ENCODE measurements at places on chromosomes 2 and 18. TPM values are rescaled to one million over a fixed set of nuclear protein-coding genes. Genes with fewer than 3 reads are reported as not detected.

The SIGLEC15 gene
- not detected for total RNA-seq

The C2orf80 gene
- total RNA-seq, result not detected

- no peak for DNase-seq
These were observed 121.1 kb upstream of the KLHL14 start for GRCh38 chr18:32893915-32894314.

DNA sequence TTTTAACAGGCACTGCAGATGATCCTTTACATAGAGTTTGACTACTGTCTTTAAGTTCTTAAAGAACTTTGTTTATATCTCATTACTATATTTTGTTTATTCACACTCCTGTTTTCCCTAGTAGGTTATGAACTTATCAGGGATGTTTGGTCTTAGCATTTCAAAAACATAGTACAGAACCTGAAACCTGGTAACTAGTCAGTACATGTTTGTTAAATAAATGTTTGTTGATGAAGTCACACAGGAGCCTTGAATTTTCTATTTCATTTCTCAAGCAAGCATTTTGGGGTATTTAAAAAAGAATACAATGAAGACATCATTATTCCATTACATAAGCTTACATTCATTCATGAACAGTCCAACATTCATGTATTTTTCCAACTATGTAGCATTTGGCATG is 280.3 kb upstream of the ZSWIM2 start:
- no peak for DNase-seq

- DNase-seq, result no peak
These were observed 274.0 kb upstream of the SPRED2 start for GRCh38 chr2:65706411-65706810.

DNA sequence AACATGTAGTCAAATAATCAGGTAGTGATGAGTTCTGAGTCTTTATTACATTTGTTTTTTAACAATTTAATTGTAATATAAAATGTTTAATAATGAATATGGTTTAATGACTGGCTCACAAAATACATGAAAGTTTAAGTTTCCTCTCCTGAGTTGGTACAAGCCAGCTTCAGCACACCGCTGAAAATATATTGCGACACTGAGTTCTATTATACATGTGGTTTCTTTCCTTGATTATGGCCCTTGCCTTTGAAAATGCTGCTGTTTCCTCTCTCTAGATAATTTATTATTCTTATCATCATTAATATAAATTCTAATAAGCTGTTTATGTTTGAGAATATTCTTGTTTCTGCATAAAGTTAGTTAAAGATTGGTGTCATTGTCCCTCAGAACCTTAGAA is 249.3 kb downstream of the PARD3B start:
- DNase-seq, result no peak

DNA sequence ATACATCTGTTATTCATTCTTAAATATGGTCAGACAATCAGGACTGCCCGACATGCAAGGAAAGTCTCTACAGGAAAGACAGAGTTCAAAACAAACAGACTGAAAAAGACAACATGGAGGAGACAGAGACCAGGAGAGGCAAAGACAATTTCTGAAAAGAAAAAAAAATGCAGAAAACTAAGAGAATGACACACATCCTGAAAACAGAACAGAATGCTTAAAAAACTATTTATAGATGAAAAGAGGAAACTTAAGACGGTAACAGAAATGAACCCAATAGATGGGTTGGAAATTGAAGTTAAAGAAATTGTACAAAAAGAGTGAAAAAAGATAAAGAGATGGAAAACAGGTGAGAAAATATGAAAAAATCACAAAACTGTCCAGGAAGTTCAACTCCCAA is 95.7 kb downstream of the BCL2 start:
- no peak for DNase-seq

GRCh38 chr18:46485675-46486194 is 171.3 kb downstream of the LOXHD1 start:
- DNase-seq, result no peak

Data from MG63 (cell line).